NB4 (cell line): ENCODE measurements at places on chromosomes 7 and 10.

GRCh38 chr10:126433351-126433750, 45.1 kb upstream of the ADAM12 start:
- DNase-seq, result no peak

DNA sequence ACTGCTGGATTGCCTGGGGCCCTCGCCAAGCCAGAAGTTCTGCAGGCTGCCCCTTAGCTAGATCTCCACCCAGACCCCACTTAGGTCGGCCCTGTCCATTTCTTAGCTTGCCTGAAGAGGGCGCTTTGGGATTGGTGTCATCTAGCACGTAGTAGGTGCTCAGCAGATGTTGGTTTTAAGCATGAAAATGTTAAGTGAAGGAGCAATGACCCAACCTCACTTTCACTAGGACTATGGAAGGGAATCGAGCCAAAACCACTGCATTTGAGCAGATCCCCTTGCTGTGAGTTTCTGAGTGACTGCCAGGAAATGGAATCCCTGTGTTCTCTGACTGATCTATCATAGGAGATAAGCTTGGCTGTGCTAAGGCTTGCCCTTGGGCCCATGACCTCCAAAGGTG, 131.7 kb upstream of the EEPD1 start:
- peak; percentile 57 for DNase-seq

DNA sequence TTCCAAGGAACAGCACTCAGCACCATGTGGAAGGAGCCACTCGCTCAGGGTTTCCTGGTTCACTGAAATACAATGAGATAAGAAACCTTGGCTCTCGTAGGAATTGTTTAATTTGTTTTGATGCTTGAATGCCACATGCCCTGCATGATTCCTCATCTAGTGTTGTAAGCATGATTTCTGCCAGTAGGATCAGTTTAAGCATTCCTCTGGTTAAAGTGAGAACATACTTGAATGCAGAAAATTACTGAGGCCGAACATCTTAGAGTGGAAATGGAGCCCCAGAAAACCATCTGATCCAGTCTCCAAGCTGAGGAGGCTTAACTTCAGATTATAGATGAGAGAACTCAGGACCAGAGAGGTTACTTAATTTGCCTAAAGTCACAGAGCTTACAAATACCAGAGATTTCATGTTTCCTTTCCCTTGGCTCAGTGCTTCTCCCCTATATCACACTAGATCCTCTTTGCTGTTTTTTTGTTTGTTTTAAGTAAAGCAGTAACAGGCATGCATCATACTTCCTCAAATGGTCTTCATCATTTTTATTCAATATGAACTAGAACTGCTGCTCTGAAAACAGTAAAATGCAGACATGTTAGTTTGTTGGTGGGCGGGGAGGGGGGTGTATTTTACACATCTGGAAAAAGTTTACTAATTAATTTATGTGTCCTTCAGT, 125.1 kb downstream of the ADAM12 start:
- no peak for DNase-seq

DNA sequence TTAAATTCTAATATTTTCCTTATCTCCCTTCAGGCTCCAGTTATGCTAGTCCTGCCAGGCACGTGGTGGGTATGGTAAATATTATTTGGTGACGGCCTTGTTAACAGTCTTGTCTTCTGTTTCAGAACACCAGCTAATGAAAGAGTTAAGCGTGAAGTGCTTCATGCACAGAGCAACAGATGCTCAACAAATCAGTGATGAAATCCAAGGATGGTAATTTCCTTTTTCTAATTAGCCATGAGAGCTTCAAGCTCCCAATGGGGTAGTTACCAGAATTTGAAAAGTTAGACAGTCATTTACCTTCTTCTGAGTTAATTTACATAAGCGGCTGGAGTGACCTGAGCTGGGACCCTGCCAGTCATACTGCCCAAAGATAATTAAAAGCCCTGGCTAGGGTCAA, 1.9 kb upstream of the OTUD1 start:
- no peak for DNase-seq

GRCh38 chr7:142401951-142402350, 144.1 kb upstream of the PRSS58 start:
- DNase-seq, result no peak

DNA sequence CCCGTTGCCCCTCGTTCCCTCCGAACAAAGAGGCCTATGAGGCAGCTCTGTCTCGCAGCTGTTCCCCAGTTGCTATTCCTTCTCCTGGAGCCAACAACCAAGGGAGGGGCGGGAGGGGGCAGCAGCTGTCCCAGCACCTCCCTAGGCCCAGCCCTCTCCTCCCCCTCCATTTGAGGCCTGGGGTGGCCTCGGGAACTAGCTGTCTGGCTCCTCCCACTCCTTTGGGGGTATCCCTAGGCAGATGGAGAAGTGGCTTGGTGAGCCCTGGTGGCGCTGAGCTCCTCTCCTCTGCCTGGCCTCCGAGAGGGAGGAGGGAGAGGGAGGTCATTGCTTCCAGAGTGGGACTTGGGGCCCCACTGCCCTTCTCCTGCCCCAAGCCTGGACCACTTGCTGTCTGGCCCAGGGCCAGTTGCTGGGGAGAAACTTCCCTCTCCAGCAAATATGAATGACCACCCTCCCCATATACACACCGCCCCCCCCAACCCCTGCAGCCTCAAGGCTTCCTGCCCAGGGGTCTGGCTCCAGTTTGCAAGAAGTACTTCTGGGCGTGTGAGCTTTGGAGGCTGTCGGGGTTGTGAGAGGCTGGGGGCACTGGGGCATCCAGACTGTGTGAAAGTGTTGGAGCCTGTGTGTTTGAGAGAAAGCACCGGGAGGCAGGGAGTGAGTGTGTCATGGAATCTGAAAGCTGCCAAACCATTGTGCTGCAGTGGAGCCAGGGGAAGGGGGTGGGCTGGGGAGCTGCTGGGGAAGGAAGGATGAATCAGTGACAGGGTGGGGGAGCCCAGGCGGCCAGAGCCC, 3.1 kb downstream of the FLNC start:
- DNase-seq, result peak; percentile 90

- DNase-seq, result no peak
Measured at GRCh38 chr7:2405201-2405600, 1.8 kb downstream of the CHST12 start.

- DNase-seq, result no peak
Measured at GRCh38 chr7:376306-377079, 86.5 kb downstream of the FOXL3 start.
